ENCODE measurements at places on chromosomes 1 and 21. TPM values are rescaled to one million over a fixed set of nuclear protein-coding genes. Genes with fewer than 3 reads are reported as not detected.

DNA sequence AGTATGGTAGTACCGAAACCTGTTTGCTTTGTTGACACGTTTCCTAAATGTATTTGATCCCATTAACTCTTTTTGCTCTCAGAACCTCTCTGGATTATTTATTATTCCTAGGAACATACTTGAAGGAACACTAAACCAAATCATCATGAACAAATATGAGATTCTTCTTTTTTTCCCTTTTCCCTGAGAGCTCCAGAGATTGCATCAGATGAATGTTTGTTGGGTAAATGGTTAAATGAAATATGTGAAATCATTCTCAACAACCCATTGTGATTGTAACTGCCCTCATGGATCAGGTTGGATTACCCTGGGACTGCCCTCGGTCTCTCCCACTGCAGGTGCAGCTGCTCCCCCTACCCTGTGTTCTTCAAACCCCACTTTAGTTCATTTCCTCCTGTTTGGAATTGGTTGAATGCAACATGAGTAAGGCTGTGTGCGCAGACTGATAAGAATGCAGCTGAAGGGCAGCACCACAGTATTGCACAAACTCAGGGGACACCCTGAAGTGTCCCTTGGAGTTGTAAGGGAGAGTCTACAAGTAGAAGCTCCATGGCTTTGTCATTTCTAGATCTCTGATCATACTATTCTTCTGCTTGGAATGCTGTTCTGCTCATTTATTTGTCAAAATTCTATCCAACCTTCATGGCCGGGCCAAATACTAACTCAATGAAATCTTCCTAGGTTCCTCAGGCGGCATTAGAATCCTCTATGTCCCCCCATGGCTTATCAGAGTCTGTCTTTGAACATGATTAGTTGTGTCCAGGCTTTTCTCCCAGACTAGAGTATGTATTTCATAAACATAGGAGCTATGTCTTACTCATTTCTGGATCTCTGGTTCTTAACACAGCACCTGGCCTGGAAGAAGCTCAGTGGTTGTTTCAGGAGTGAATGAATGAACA lies 47.1 kb upstream of the NEK2 start:
- DNase-seq = no peak

The SELL gene
- total RNA-seq = not detected

The APCS gene
- total RNA-seq = not detected

- no peak for DNase-seq
Observed at GRCh38 chr21:40678681-40679284, 168.2 kb downstream of the DSCAM start.

The NHLH2 gene
- not detected for total RNA-seq

- DNase-seq = no peak
Observed at GRCh38 chr1:235883261-235883927, 16.7 kb upstream of the LYST start.

DNA sequence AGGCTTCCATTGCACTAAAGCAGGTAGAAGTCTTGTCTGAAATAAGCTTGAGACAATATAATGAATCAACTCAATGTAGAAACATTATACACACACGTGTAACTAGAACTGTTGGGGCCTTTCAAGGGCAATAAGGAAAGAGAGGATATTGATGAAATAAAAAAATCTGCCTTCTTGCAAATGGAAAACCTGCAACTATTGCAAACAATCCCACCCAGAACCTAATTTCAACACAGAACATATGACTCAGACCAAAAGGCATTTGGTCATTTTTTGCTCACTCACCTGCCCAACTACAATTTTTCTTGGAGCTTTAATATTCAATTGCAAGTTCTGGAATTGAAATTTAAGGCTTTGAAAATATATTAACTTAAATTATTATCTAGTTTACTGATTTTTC lies 900.1 kb downstream of the TTLL7 start:
- DNase-seq = no peak

GRCh38 chr1:64263856-64264255 lies 60.4 kb downstream of the UBE2U start:
- no peak for DNase-seq

GRCh38 chr1:68036946-68037345 lies 13.5 kb downstream of the DIRAS3 start:
- no peak for DNase-seq

DNA sequence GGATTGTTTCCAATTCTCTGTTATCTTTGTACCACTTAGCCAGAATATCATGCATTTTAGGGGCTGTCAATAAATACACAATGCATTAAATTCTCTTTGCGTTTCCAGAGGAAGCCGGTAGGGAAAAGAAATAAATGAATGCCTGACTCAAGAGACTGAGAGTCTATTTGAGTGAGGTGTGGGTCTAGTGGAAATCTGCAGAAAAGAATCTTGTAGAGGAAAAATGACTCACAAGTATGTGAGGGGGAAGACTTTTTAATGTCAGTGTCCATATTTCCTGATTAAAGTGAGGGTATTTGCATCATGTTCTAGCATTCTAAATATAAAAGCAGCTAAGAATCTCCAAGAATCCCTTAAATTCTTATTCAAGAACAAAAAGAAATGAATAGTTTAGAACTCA lies 271.1 kb downstream of the PTPRC start:
- no peak for DNase-seq

- DNase-seq = no peak
Observed at GRCh38 chr1:36367066-36367465, 18.7 kb downstream of the STK40 start.

The SLC2A5 gene
- total RNA-seq = not detected

- no peak for DNase-seq
Observed at GRCh38 chr1:239058190-239058589, 328.2 kb upstream of the CHRM3 start.

The B3GALT2 gene
- not detected for total RNA-seq

Measured in NCI-H460 (cell line).